Urinary bladder (tissue), 4 donors: ENCODE measurements at places on chromosomes 16 and 17. TPM values are rescaled to one million over a fixed set of nuclear protein-coding genes. Genes with fewer than 3 reads are reported as not detected.

DNA sequence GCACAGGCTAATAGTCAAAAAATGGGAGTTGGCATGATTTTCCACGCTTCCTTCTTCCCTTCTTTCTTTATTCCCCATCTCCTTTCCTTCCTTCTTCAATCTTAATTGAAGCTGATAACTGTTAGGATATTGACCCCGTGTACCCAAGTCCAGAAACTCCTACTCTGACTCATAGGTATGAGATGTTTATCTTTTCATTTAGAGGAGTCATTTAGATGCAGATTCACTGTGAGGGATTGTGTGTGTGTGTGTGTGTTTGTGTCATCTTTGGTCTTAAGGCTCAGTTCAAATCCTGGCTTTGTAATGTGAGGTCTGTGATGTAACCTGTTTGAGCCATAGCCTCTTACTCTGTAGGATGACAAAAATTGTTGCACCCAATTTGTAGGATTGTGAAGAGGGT lies 332.0 kb upstream of the MAF start:
- DNase-seq, result no peak

GRCh38 chr16:79168321-79168720 lies 432.2 kb downstream of the MAF start:
- no peak for DNase-seq

DNA sequence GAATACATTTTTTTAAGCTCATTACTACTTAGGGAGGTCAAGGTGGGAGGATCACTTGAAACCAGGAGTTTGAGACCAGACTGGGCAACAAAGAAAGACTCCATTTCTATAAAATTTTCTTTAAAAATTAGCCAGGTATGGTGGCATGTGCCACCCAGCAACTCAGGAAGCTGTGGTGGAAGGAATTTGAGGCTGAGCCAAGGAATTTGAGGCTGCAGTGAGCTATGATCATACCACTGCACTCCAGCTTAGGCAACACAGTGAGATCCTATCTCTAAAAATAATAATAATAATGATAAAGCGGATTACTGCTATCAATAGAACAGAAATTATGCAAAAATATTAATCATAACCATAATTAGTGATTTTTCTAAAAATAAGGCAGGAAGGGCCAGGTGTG lies 170.3 kb downstream of the COPRS start:
- DNase-seq, result no peak

GRCh38 chr17:7856011-7856810 lies 1.1 kb downstream of the NAA38 start:
- DNase-seq, result no peak

- DNase-seq, result no peak
Measured at GRCh38 chr17:67773246-67773645, 52.1 kb upstream of the BPTF start.

DNA sequence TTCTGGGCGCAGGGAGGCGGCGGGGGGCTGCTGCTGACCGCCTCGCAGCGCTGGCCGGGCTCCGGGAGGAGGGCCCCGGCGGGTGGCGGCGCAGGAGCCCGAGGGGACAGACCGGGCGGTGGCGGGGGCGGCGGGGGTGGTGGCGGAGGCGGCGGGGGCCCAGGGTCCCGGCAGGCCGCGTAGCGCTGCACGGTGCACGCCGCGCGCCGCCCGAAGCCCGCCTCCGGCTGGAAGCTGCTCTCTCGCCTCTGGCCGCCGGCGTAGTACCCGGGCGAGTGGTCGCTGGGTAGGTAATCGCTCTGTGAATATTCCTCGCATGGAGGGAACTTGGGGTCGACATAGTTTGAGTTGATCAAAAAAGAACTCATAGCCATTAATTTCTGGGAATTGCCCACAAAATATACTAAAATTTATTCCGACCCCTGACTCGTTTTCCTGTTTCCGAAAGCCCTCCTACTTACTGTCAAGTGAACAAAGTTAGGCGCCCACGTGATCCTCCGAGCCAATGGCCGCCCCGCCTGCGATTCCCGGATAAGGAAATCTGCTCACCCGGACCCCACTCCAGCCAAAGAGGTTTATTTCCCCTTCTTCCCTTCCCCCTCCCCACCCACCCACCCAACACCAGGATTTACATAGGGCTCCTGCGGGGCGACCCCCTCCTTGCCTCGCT lies at the start of gene HOXB4:
TSS of gene HOXB4 (minus strand) at position 405 of the 670 bp plus-strand sequence. CDS start at position 374, 31 bp downstream.
- DNase-seq, result no peak

GRCh38 chr16:81435103-81435502 lies 9.5 kb upstream of the CMIP start:
- DNase-seq, result no peak

Gene CSH1
- polyA plus RNA-seq, result not detected
